Heart right ventricle (tissue), 16 donors: ENCODE measurements at places on chromosomes 5 and 9. TPM values are rescaled to one million over a fixed set of nuclear protein-coding genes. Genes with fewer than 3 reads are reported as not detected.

Gene IRGM
- total RNA-seq: not detected

DNA sequence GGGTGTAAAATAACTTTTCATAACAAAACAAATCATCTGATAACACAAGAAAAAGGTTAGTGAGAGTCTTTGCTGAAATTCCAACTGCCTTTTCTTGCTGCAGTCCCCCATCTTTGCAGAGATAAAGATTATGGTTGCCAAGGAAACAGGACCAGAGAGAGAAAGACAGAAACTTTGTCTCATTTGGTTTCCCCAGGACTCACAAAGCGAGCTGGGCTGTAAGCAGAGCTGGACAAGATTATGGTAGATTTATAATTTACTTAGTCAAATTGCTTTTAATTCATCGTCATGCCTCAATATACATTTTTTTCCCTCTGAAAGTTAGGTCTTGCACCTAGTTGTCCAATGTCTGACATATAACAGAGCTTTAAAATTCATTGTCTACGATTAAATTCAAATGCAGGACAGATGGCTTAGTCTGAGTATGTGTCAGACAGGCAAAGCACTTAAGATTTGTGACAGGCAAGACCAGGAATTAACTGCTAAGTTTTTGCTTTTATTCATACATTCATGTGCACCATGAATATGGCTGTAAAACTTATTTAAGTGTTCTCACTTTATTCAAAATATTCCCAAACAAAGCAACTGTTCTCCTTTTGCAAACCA lies 17.4 kb downstream of the ENC1 start:
- DNase-seq: no peak

GRCh38 chr9:116191576-116192415 lies 38.2 kb downstream of the PAPPA start:
- no peak for DNase-seq

- no peak for DNase-seq
Observed at GRCh38 chr5:15012061-15012460, 140.5 kb upstream of the ANKH start.

Gene IRX2
- 6.4 TPM for total RNA-seq

- no peak for DNase-seq
Observed at GRCh38 chr9:117434566-117434965, 19.7 kb upstream of the ASTN2 start.

Gene PLAC8L1
- not detected for total RNA-seq

Gene DNAJC25
- 4.7 TPM for total RNA-seq

GRCh38 chr9:132585954-132586829 lies 3.8 kb downstream of the BARHL1 start:
- no peak for DNase-seq

- no peak for DNase-seq
Observed at GRCh38 chr5:122436615-122437014, 124.6 kb downstream of the SNCAIP start.

DNA sequence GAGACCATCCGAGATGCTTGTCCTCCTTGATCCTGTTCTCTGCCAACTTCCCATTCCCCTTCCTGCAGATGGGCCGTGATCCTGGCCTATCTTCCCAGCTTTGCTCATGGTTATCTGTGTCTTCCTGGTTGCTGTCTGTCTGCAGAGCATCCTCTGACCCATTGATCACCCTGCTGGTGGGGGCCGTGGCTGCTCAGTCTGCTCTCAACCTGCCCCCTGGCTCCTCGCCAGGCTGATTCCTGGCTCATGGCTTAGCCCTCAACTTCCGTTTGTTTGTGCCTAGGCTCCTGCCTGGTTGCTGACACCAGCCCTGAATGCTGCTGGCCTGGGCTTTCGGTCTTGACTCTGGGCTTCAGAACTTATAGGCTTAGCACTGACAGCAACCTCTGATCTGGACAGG lies 67.1 kb upstream of the SMIM15 start:
- peak; percentile 27 for DNase-seq

Gene PARP8
- total RNA-seq: 5.3 TPM

- DNase-seq: no peak
Observed at GRCh38 chr9:79334711-79335110, 237.1 kb upstream of the TLE4 start.

DNA sequence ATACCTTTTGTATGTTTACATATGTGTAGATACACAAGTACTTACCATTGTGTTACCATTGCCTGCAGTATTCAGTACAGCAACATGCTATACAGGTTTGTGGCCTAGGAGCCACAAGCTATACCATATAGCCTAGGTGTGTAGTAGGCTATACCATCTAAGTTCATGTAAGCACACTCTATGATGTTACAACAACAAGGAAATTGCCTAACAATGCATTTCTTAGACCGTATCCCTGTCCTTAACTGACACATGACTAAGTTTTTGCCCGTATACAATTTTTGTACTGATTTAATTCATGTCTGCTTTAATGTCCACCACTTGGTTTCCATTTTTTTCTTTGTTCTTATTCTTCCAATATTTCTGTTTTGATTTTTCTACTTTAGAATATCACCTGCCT lies 18.5 kb downstream of the TNPO1 start:
- no peak for DNase-seq

GRCh38 chr5:82044010-82044409 lies 72.2 kb downstream of the ATG10 start:
- DNase-seq: no peak

DNA sequence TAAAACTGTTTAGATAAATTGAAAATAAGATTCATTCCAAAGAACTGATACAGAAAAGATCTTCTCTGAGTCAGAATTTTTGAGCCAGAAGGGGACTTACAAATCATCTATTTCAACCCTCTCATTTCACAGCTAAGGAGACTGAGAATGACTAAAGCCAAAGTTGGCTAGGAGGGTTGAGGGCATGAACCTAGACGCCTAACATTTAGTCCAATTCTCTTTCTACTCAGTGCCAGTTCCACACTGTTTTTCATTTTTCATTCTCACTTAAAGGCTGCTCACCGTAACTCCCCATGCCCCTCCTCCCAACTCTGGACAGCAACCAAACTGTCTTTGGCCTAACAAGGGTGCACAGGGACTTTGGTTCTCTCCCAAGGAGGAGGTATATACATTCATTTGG lies 364.0 kb downstream of the NDUFS4 start:
- no peak for DNase-seq

Gene FOXD4L5
- not detected for total RNA-seq

- no peak for DNase-seq
Observed at GRCh38 chr5:166671811-166672210, 1619.6 kb upstream of the WWC1 start.

GRCh38 chr5:173413471-173413982 lies 85.3 kb upstream of the STC2 start:
- no peak for DNase-seq

- DNase-seq: no peak
Observed at GRCh38 chr5:172715421-172715780, 55.6 kb downstream of the DUSP1 start.

DNA sequence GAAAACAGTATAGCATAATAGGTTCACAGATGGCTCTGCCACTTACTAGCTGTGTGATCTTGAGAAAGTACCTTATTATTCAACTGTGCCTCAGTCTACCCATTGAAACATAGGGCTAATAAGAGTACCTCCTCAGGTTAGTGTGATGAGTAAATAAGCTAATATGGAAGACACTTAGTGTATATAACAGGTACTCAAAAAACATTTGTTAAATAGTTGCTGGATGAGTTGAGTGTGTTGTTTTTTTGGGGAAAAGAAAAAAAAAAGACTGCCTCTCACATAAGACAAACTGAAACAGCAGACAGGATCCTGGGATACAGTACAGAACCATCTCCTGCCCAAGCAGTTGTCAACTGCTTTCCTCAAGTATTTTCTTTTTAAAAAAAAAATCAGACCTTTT lies 5.2 kb downstream of the STOM start:
- no peak for DNase-seq

Gene ANKRD18A
- 4.7 TPM for total RNA-seq

DNA sequence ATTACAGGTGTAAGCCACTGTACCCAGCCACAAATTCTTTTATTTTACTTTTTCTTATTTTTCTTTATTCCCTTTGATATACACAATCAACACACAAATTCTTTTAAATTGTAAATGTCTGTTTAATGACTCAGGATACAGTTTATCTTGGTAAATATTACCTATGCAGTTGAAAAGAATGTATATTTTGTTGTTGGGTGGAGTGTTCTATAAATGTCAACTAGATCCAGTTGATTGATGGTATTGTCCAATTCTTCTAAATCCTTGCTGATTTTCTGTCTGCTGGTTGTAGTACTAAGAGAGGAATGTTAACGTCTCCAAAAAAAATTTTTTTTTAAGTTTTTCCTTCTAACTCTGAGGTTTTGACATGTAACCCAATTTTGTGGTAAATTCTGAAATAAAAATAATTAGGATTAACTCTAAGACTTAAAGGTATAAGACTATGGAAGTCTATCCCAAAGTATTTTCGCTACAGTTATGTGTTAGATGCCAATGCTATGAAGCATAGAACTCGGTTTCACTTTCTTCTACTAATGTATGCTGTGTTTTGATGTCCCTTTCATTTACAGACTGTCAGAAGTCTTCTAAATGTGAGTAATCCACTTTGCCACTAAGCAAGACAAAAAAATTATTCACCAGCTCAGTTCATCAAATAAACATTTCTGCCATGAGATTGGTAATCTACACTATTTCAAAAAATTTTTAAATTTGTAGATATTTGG lies 720.2 kb upstream of the C9orf72 start:
- DNase-seq: no peak

DNA sequence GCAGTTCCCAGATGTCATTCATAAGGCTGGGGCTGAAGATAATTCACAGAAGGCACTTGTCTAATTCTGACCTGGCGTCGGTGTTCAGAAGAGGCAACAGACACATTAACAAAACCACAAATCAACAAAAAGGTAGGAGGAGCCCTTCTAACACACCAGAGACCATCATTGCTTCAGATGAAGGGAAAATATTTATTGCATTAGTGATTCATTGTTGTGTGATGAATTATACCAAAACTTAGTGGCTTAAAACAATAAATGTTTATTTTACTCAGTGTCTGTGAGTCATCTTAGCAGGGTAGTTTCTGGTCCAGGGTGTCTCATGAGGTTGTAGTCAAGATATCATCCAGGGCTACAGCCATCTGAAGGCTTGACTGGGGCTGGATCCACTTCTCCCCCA lies 91.3 kb upstream of the KIF2A start:
- no peak for DNase-seq

Gene AFAP1L1
- total RNA-seq: 52.6 TPM

Gene CRAT
- total RNA-seq: 72.7 TPM

Gene SV2C
- 0.09 TPM for total RNA-seq

DNA sequence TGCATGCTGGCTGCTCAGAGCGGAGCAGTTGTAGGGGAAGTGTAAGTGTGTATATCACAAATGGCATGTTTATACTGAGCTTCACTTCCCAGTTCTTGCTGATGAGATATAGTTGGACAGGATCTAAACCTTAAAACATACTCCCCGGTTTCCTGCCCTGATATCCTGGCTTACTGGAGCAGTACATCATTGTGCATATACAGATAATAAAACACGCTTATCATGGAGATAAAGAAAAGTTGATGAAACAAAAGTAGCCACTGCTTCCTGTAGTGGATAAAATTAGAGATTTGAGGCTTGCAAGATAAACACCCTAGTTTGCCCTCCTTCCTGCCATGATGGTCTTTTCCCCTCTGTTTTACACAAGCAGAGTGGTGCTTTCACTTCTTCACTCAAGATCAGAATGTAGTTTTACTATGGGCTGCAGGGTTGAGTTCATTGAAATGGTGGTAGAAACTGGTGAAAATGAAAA lies 15.0 kb downstream of the NPR3 start:
- DNase-seq: no peak

GRCh38 chr5:159552751-159553150 lies 222.5 kb upstream of the IL12B start:
- no peak for DNase-seq

Gene SIT1
- total RNA-seq: not detected

GRCh38 chr9:136059851-136060670 lies 35.0 kb downstream of the NACC2 start:
- DNase-seq: no peak

- no peak for DNase-seq
Observed at GRCh38 chr9:100324594-100325200, 28.0 kb downstream of the TEX10 start.

Gene IL7R
- total RNA-seq: 0.48 TPM

DNA sequence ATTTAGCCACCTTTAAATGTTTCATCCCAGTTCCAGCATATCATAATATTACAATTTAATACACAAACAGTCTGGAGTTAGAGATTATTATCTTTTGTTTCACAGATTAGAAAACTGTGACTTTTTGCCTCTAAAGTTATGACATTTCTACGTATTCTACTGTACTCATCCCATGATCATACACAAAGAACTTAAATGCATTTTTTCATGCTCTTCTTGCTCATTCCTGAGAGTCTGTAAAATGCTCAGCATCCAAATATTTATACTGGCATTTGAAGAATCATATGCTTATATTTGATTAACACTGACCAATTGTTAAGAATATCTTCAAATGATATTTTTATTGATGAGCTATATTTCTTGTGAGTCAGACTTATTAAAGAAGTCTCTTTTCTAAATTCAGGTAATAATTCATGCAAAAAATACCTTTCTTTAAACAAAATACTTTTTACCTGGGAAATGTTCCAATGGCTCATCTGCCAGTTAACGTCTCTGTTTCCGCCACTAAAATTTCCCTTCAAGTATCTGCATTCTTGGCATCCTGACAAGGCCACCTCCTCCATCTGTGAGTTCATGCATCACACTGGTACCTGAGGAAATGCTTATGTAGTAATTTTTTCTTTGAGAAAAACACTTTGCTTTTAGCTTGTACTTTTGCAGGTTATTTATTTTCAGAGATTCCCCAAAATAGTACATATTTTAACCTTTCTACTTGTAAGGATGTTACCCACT lies 139.6 kb upstream of the RASA1 start:
- no peak for DNase-seq

GRCh38 chr9:36438536-36439236 lies 38.6 kb upstream of the RNF38 start:
- no peak for DNase-seq

Gene ANGPTL2
- 59.2 TPM for total RNA-seq

DNA sequence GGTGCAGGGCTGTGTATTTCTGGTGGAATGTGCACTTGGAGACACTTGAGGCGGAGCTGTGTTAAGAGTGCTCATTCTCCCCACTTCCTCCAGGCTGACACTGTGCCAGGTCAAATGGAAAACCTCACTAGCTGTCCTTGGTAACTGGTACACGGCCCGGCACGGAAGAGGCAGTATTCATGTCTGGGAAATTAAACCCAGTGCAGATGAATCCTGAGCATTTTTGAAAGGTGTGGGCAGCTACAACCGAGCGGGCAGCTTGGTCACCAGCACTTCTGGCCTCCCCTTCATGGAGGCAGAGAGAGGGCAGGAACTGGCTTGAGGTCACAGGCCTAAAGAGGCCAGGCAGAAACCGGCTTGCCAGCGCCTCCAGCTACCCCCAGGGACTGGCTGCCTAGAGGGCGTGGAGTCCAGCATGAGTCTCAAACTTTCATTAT lies 1.6 kb downstream of the CLPTM1L start:
- DNase-seq: no peak

Gene KLHL9
- 10.8 TPM for total RNA-seq
